ENCODE measurements at places on chromosomes 7 and 10.

GRCh38 chr10:102291221-102291905 lies 46.0 kb downstream of the GBF1 start:
- no peak for DNase-seq

GRCh38 chr10:61120805-61121204 lies 176.8 kb upstream of the RHOBTB1 start:
- no peak for DNase-seq

- no peak for DNase-seq
Observed at GRCh38 chr10:62582804-62583208, 208.6 kb downstream of the ZNF365 start.

- DNase-seq: peak; percentile 35
Observed at GRCh38 chr7:117110480-117111315, 157.4 kb downstream of the ST7 start.

- no peak for DNase-seq
Observed at GRCh38 chr10:96261930-96262329, 9.4 kb downstream of the BLNK start.

- DNase-seq: no peak
Observed at GRCh38 chr10:61628151-61628874, 34.4 kb upstream of the CABCOCO1 start.

DNA sequence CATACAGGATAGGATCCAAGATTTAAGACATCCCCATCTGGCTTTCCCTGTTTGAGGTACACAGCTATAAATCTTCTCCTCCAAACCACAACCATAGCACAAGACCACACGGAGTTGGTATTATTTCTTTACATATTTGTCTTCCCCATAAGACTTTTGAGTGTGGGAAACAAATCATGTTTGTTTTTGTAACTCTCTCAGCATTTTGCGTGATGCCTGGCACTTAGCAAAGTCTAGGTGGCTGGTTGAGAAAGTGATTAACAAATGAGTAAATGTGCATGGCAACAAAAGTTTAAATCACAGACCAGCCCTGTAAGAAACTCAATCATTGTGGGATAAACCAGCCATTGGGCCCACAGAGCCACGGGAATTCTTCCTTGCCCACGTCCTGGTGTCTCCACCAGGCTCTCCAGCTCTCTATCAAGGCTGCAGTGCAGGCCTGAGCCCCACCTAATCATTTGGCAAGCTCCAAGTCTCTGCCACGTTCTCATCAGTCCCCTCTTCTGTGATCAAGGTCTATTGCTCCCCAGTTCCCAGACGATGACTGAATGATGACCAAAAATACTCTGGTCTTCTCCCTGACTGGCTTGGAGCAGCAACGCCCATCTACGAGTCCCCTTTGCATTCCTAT lies 317.8 kb downstream of the TNS3 start:
- no peak for DNase-seq

- no peak for DNase-seq
Observed at GRCh38 chr10:75091146-75091545, 20.3 kb upstream of the SAMD8 start.

- DNase-seq: no peak
Observed at GRCh38 chr7:17743316-17743715, 197.0 kb downstream of the SNX13 start.

GRCh38 chr10:104925232-104925851 lies 284.3 kb downstream of the SORCS3 start:
- peak; percentile 27 for DNase-seq

DNA sequence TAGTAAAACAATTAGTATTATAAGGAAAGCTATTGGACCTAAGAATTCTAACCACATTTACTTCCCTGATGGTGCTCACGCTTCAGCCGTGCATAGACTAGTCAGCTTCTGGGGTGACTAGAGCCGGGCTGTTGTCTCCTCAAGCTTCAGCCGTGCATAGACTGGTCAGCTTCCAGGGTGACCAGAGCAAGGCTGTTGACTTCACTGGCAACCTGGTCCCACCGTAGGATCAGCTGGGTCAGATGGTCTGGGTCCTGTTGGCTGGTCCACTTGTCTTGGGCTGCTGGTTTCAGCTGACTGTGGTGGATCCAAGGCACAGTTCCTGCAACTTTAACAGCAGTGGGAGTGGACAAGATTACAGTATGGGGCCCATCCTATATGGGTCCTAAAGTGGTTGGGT lies 99.4 kb downstream of the TRIM24 start:
- no peak for DNase-seq

DNA sequence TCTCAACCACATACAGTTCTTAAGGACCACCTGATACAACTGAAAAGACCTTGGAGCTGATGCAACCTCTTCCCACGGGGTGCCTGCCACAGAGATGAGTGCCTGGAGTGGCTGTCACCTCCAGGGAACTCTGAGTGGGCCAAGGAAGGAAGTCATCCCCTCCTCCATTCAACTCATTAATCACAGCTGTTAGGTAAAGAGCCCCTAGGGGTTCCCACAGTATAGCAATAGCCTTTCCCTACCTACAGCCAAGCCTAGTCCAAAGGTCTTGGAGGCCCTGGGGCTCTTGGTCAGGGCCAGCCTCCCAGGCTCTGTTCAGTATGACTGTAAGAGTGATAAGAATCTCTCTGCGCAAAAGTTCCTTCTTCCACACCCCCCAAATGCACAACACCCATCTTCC lies 70.4 kb upstream of the NFE2L3 start:
- DNase-seq: no peak

DNA sequence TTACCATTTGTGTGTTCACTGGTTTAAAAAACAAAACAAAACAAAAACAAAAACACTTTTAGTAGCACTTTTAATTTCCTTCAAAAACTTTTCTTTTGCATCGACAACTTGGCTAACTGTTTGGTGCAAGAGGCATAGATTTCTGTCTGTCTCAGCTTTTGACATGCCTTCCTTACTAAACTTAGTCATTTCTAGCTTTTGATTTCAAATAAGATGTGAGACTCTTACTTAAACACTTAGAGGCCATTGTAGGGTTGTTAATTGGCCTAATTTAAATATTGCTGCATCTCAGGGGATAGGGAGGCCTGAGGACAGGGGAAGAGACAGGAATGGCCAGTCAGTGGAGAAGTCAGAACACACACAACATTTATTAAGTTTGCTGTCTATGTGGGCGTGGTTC lies 66.3 kb downstream of the AVL9 start:
- DNase-seq: no peak

- no peak for DNase-seq
Observed at GRCh38 chr10:120927352-120927751, 76.2 kb downstream of the WDR11 start.

DNA sequence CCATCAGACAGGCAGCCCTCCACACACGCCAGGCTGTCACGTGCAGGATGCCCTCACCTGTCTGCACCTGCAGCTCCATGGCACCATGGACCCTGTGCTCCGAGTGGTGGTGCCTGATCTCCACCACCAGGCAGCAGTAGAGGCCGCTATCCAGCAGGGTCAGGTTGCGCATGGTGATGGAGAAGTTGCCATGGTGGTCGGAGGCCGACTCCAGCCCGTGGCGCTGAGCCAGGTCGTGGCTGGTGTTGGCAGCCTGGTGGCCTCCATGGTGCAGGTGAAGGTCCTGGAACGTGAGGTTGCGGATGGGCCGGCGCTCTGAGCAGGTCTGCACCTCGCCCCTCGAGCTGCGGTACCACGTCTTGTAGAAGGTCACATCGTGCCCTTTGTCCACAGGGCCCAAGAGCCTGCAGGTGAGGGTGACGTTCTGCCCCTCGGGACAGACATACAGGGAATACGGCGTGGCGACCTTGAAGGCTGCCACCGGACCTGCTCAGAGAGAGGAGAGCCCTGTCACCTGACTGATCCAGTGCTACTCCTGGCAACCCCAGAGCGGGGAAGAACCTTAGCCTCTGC lies 11.7 kb downstream of the VSIR start:
- no peak for DNase-seq

DNA sequence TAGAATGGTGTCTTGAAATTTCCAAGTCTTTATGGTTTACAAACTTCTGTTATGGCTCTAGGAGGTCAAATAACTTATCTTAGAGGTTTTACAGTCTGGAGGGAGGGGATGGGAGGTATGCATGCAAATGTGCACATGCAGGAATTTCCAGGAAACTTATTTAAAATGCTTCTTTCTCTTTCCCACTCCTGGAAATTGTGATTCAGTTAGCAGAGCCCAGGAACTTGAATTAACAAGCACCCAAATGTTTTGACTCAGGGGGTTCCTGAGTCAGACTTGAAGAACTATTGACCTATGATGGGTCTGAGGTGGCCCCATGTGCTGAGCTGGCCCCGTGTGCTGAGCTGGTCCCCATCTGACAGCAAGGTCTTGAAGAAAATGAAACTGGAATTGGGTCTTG lies 669.4 kb downstream of the INHBA start:
- DNase-seq: no peak

Data from hematopoietic multipotent progenitor cell treated with erythropoietin and hydrocortisone succinate and interleukin-3 and kit ligand, for 17 days (in vitro differentiated cells).